ENCODE measurements at places on chromosomes 6 and 20.

- no peak for DNase-seq
Observed at GRCh38 chr20:4247898-4248858, 232.8 kb upstream of the RNF24 start.

GRCh38 chr20:33165416-33166055 is 2.4 kb upstream of the BPIFA2 start:
- DNase-seq = no peak

- no peak for DNase-seq
Observed at GRCh38 chr20:5495026-5495425, 178.3 kb upstream of the PROKR2 start.

DNA sequence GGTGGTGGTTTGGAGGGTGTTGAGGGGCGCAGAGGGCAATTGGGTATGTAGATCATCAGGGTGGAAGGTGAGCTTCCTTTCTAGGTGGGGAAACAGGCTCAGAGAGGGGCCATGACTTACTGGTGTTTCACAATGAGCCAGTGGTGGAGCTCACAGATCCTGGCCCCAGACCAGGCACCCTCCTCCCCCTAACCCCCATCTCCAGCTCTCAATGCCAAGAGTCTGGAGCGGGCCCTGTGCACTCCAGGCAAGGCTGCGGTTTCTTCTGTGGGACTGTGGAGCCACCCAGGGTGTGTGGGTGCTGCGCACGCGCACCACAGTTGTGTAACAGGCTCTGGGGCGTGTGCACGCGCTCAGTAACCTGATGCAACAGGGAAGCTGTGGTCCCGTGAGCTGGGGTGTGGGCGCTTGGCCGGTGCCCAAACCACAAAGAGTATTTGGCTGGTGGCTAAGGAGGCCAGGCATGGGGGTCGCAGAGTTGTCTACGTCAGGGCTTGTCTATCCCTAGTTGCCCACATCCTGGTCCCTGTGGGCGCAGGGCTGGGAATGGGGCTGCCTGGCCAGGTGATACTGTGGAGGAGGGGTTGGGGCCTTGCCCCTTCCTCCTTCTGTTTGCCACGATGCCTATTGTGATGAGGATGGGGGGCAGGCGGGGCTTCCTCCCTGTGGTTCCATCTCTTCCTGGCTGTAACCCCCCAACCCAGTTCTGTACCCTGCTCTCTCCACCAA is 37.5 kb upstream of the MRPS18A start:
- peak; percentile 99 for DNase-seq

DNA sequence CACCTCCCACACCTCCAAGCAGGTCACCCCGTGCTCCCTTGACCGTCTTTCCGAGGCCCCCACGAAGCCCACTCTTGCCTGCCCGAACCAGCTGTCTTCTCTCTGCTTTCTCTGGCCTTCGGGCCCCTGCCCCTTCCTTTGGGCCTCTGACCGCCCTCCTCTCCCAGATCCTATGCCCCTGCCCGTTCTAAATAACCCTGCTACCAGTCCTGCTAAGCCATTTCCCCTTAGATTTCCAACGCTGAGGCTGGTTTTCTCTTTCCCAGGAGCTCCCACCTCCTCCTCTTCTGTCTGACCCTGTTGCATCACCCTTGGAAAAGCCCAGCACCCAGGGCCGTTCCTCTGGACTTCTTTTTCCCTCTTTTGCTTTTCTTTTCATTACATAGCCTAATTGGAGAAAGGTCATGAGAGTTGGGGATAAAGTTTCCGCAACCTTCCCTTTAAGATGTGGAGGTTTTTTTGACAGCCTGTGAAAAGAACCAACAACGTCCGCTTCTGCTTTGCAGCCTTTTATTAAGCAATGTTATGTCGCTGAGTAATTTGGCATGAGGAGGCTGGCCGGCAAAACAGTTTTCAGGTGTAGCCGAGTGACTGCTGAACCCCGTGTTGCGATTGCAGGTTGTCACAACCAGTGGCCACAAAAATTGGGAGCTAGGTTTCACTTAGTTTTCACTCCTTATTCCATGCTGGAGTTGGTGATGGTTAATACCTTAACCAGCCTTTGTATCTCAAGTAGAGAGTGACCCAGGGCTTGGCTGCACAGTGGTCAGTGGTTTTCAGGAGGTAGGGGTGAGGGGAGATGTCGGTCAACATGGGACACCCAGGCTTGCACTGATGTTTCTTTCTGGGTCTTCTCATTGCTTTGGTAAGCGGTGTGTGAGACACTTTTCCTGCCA is 970 bp downstream of the BLTP3A start:
- peak; percentile 97 for DNase-seq

GRCh38 chr20:25064561-25065071 is 6.7 kb upstream of the ACSS1 start:
- DNase-seq = no peak

GRCh38 chr6:95017922-95018321 is 559.4 kb upstream of the MANEA start:
- no peak for DNase-seq
